GM04503 (cell line): ENCODE measurements at places on chromosomes 12 and 14.

GRCh38 chr12:20390846-20391245 lies 22.5 kb downstream of the PDE3A start:
- DNase-seq = no peak

- no peak for DNase-seq
Observed at GRCh38 chr12:59432057-59432456, 163.8 kb upstream of the SLC16A7 start.

- DNase-seq = no peak
Observed at GRCh38 chr12:114817571-114818425, 133.8 kb upstream of the TBX3 start.

- no peak for DNase-seq
Observed at GRCh38 chr12:104723895-104724294, 234.2 kb downstream of the SLC41A2 start.

GRCh38 chr12:131773582-131774221 lies 54.5 kb upstream of the MMP17 start:
- DNase-seq = no peak

DNA sequence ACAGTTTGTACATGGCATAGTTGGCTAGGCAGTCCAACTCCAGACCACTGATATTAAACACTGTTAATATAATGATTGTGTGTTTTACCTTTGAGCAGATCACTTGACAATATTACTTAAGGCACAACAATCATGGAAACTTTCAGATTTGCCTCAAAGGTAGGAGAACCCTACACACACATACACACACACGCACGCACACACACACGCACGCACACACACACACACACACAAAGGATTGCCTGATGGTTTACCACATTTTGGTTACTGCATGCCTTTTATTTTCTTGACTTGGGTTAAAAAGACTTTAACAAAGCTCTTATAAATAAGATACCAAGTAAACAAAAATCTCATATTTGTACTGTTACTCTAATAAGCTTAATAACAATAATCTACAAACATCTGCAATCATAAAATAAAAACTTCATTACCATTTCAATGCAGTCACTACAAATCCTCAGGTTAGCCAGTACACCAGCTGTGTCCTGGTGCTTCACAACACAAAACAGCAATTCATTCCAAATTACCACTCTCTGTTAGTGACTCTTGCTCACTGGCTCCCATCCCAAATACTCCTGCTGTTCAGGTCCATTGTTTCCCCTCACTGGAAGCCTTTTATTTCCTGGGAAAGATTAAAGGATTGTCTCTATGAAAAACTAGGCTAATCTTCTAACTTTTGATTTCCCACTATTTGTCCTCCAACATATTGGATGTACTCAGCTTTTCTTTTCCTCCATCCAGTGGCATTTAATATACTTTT lies 175.2 kb upstream of the ATP2B1 start:
- no peak for DNase-seq

DNA sequence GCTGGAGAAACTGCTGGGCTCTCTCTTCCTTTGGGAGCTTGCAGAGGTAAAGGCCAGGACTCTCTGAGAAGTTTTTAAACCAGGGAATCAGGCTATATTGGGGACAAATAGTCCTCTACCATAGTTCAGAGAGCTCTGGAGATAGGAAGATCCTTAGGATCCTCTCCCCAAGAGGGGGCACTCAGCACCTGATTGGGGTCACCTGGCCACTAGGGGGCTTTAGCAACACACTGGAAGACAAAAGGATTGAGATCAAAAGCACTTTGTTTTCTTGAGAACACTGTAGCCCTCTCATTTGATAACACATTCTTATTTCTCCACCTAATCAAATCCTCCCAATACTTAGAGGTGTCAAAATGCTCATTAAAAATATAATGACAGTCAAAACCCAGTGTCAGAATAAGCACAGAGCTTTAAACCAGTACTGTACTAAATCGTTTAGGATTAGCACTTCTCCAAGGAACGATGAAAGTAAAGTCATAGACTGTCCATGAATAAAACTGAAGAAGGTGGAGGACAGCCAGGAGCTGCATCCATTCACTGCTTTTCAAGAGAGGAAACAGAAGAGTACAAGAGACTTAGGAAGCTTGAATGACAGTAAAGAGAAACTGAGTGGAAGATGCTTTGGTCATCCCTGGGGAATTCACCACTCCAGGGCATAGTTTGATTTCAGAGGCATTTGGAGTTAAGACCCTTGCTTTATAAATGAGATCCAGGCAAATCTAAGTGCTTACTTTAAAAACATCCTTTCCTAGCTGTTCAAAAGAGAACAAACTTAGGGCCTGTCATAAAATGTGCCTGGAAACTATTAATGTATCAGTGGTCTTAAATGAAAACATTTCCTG lies 26.5 kb downstream of the BMP4 start:
- DNase-seq = no peak

DNA sequence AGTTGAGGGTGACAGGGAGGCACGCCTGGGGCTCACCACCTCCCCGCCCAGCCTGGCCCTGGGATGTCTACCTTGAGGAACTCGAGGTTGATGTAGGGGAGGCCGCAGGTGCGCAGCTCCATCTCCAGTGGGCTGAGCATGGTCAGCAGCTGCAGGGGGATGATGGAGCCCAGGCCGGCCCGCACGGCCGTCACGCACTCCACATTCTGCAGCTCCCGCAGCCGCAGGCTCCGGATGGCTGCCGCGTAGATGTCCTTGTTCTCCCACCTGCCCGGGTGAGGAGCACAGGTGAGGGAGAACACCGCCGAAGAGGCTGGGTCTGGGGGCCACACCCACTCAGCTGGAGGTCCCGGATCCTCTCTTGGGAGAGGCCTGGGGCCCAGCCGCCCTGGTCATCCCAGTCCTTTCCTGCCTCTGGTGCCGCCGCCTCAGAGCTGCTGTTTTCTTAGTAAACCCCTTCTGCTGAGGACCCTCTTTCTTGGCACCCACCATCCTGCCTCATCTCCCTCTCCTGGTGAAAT lies 38.2 kb downstream of the TRAFD1 start:
- no peak for DNase-seq

GRCh38 chr12:64522316-64522715 lies 70.4 kb downstream of the TBK1 start:
- DNase-seq = no peak

DNA sequence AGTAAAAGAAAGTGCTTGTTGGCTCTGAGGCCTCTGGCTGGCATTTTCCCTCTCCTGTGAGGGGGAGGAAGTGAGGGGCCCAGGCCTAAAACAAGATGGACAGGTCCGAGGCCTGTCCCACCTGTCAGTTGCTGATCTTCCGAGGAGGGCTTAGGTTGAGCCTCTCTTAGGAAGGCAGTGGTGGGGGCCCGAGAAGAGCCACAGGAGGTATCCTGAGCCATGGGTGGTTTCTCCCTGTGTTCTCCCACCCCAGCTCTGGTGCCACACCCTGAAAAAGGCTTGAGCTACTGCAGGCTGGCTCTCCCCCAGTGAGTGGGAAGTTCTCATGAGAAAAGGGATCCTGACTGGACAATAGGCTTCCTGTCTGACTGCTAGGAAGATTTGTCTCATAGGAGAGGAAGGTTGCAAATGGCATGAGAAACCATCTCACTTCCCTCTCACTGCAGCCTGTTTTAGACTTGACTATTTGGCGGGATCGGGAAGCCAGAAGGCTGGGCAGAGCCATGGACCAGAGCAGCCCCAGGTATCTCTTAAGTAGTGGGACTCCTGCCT lies 72.1 kb upstream of the SRSF5 start:
- DNase-seq = no peak

DNA sequence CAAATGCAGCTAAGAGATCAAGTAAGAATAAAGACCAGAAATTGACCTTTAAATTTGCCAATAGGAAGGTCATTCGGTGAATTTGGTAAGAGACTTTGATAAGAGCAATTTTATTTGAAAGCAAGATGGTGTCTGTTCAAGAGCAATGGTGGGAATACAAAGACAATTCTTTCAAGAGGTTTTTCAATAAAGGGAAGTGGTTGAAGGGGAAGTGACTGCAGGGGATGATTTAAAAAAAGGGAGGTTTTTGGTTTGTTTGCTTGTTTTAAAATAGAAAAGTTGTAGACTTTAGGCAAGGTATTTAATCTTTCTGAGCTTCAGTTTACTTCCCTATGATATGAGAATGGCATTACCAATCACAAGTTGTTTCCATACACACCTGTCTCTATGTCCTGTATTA lies 4.3 kb upstream of the APPL2 start:
- DNase-seq = no peak

GRCh38 chr12:12265571-12266388 lies 1.1 kb downstream of the LRP6 start:
- no peak for DNase-seq

DNA sequence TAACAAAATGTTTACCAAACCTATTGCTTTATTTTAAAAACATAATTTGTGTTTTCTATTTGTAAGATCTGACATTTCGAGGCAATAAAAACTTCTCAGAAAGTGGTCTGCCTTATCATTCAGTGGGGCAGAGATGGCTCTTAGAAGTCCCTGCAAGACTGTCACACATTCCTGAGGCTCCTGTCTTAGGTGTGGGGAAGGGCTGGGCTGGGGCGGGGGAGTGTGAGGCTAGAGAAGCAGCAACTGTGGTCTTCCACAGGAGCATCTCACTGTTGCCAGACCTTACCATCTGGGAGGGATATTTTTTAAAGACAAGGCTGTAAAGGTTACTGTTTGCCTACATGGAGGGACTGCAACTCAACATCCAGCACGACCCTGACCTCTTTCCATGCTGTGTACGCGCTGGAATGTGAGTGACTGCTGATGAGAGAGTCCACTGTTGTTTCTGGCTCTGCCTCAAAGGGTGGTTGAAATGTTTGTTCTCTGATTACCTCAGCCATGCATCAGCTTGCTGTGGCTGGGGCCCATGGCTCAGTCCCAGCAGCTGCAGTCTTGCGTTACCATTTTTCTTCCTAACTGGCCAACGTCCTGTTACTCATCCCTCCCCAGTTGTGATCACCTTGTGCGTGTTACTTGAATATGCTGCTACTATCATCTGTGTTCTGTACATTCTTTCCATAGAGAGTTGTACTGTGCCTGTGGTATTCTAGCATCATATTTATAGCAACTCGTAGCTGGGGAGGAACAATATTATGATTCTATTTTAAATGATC lies 12.4 kb downstream of the ERG28 start:
- DNase-seq = peak; percentile 75

GRCh38 chr12:65941388-65941787 lies 117.1 kb downstream of the HMGA2 start:
- peak; percentile 92 for DNase-seq

- no peak for DNase-seq
Observed at GRCh38 chr14:104179564-104180129, 41.3 kb downstream of the KIF26A start.

- DNase-seq = no peak
Observed at GRCh38 chr14:104224506-104225277, 86.3 kb downstream of the KIF26A start.

DNA sequence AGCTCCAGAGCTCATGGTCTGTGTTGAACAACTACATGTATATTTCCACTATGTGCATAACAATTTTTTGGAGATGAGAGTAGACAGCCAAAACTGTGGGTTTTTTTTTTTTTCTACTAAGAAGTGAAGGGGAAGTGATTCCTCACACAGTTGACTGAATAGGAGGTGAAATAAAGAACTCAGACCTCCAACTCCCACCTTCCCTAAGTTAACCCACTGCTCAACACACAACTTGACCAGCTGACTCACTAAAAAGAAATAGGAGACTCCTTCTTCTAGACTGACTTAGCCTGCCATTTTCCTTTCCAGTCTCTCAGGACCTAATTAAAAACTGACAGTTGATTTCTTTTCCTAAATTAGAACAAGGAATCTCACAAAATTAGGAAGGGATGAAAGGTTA lies 1.7 kb downstream of the M6PR start:
- no peak for DNase-seq

- DNase-seq = no peak
Observed at GRCh38 chr14:77027538-77028383, 747 bp downstream of the IRF2BPL start.

DNA sequence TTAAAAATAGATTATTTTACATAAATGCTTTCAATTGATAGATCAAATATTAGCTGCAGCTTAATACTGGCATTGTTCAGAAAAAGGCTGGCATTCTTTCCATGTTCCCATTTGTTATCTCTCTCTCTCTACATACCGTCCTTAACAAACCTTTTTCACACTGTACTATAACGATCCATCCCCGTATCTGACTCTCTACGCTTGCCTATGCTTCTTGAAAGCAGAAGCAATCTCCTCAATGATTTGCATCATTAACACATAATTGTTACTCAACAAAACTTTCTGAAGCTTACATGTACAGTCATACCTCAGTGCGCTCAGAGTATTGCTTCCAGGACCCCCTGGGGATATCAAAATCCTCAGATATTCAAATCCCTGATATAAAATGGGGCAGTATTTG lies 89.7 kb downstream of the TMTC1 start:
- no peak for DNase-seq

DNA sequence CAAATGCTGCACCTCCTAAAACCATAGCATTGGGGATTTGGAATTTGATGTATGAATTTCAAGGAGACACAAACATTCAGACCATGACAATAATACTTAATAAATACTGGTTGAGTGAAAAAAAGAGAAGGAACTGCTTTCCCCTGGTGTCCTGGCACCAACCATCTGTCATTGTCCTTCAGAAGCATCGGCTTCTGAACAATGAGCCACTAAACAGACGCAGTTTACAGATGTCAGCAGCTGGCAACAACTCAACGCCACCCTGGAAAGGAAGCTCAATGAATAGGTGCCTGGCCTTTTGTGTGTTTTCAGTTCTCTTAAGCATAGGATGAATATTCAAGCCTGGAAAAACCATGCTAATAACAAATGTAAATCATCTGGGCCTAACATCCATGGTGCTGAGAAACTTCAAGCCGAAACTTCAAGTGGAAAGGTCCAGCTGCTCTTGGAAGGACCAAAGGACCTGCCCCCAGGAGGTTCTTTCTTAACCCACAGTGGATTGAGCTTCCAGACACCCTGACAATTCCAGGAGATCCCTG lies 101.3 kb downstream of the WIF1 start:
- no peak for DNase-seq

DNA sequence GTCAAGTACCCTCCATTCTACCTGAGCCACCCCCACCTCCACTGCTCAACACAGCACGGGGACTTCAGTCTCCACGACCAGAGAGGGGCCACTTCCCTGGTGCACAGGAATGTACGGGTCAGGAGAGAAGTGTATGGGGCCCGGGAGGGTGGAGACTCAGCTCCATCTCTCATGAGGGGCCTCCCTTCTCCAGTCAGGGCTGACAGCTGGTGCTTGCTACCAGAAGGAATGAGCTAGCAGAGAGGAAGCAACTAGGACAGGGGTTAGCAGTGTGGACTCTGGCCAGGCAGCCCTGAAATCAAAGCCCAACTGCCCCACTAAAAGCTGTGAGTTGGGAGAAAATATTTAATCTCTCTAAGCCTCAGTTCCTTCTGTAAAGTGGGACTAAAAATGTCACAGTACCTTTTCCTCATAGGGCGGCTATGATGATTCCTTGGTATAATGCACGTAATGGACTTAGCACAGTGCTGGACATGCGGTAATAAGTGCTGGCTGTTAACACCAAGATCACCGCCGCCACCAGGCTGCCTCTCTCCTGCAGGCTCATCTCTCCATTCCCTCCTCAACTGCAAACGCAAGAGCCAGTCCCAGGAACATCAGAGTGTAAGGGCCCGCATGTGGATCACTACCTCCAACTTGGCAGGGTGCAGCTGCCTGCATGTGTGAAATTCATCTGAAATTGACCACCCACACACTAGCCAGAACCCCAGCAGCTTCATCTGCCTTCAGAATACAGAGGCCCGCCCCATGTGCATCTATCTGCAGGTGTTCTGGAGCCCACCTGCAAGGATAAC lies 14.6 kb downstream of the ACTN1 start:
- DNase-seq = no peak

GRCh38 chr14:88985654-88986053 lies 161.2 kb downstream of the TTC8 start:
- no peak for DNase-seq

- no peak for DNase-seq
Observed at GRCh38 chr12:57460841-57461275, 1.3 kb downstream of the GLI1 start.
